ENCODE measurements at places on chromosomes 4 and X.

GRCh38 chr4:160373911-160374310 is 1271.0 kb downstream of the RAPGEF2 start:
- DNase-seq, result no peak

DNA sequence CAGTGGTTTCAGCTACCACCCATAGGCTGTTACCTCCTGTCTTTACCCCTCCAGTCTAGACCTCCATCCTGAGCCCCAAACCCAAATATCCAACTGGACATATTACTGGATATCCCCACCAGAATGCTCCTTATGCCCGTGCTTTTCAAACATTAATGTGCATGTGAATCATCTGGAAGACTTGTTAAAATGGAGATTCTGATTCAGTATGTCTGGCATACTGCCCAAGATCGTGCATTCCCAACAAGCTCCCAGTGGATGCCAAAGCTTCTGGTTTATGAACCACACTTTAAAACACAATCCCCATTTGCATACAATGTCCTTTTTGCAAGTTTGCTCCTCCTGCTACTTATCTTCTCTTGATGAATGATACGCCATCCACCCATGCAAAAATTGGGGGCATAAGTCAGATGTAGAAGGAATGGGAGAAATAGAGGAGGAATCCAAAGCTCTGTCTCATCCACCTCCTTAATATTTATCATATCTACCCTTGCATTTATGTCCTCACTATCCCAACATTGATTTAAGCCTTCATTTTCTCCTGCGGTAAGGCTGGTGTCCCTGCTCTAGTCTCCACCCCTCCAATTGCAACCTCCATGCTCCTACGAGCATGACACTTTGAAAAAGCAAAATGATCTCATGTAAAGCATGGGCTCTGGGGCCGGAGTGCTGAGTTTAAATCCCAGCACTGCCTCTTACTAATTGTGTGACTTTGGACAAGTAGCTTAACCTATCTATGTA is 7.4 kb upstream of the PGRMC1 start:
- DNase-seq, result no peak

DNA sequence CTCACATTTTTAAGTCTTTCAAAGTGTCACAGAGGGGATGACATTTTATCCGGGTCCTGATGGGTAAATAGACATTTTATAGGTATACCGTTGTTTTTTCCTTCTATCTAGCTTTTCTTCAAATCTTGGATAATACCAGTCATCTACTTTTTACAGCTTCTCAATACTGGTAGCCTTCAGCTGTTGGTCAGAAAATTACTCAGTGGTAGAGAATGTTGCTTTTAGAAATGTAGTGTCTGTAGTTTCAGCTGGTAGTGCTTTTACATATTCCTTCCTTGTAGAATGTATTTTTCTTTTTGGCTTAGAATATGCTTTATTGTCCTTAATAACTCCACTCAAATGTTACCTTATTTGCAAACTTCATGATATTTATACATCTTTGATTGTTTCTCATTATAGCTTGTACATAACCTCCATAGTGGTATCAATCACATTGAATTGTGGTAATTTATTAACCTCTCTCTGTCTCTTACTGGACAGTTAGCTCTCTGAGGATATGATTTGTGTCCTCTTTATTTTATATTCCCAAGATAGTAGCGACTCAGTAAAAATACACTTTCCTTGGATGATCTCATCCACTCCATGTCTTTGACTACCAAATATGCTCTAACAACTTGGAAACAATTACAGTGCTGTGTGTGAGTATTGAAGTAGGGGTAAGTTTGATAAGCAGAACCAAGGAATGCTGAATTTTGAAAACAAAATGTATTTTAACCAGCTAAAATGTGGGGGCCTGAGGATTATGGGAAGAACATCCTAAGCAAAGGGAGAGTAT is 53.8 kb downstream of the RAP1GDS1 start:
- no peak for DNase-seq

- DNase-seq, result no peak
Observed at GRCh38 chrX:46722742-46723568, 36.0 kb downstream of the SLC9A7 start.

DNA sequence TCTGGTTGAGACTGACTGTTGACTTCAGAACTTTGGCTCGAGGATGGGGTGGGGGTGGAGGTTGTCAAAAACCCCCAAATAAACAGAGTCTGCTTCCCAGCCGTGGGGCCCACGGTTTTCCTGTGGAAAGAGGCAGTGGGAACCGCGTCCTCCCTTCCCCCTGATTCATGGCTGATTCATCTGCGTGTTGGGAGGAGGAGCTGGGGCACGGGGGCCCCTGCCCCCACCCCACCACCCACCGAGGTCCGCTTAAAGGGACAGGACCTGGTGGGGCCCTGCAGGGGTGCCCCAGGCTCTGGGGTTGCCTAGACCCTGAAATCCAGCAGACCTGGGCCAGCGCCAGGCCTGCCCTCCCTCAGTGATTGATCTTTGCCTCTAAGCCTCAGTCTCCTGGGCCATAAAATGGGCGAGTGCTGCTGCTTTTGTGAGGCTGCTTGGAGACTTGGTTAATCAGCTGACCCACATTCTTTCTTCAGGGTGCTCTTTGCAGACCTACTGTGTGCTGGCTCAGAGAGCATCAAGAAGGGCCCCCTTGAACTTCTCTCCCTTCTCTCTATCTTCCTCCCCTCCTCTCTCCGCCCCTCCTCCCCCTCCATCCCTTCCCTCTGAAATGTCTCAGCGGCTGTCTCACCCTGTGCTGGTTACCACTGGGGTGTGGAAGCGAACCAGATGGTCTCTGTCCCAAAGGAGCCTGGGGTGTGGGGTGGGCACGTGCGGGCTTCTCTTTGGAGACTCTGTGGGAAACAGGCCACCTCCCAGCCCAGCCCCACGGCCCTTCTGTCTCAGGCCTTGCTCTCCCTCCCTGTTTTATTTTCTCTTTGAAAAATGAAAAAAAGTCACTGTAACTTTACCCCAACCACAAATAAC is 9.1 kb downstream of the HTRA3 start:
- DNase-seq, result peak; percentile 69

DNA sequence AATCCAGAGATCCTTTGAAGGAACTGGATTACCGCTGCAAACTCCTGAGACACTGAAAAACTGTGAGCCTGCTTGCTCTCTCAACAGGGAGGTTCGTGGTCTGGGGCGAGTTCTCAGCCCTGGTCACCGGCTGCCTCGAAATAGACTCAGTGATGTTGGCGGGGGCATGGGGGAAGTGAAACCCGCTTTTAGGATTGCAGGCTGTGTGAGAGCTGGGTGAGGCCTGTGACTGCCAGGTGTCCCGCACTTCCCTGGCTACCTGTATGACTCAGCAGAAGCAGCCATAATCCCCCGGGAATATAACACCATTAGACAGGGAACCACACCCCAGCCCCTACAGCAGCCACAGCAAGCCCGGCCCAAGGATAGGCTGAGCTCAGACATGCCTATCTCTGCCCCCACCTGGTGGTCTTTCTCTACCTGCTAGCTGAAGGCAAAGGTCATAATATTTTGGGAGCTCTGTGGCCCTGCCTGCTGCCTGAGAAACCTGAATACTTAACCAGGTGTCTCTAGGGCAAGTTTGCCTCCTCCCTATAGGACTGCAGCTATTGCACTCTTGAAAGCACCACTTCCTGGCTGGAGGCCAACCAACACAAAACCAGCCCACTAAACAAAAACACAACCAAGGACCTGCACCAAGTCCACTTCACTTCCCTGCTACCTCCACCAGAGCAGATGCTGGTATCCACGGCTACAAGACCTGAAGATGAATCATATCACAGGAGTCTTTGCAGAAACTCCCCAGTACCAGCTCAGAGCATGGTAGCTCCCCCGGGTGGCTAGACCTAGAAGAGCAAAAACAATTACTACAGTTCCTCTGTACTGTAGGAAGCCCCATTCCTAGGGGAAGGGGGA is 202.0 kb downstream of the RRAGB start:
- no peak for DNase-seq

GRCh38 chrX:12439416-12439815 is 301.1 kb downstream of the FRMPD4 start:
- no peak for DNase-seq

GRCh38 chr4:172851534-172851933 is 317.1 kb upstream of the GALNT7 start:
- DNase-seq, result no peak

GRCh38 chr4:39320381-39321115 is 45.6 kb downstream of the RFC1 start:
- peak; percentile 42 for DNase-seq

- DNase-seq, result no peak
Observed at GRCh38 chr4:71130827-71131603, 137.6 kb downstream of the DCK start.

DNA sequence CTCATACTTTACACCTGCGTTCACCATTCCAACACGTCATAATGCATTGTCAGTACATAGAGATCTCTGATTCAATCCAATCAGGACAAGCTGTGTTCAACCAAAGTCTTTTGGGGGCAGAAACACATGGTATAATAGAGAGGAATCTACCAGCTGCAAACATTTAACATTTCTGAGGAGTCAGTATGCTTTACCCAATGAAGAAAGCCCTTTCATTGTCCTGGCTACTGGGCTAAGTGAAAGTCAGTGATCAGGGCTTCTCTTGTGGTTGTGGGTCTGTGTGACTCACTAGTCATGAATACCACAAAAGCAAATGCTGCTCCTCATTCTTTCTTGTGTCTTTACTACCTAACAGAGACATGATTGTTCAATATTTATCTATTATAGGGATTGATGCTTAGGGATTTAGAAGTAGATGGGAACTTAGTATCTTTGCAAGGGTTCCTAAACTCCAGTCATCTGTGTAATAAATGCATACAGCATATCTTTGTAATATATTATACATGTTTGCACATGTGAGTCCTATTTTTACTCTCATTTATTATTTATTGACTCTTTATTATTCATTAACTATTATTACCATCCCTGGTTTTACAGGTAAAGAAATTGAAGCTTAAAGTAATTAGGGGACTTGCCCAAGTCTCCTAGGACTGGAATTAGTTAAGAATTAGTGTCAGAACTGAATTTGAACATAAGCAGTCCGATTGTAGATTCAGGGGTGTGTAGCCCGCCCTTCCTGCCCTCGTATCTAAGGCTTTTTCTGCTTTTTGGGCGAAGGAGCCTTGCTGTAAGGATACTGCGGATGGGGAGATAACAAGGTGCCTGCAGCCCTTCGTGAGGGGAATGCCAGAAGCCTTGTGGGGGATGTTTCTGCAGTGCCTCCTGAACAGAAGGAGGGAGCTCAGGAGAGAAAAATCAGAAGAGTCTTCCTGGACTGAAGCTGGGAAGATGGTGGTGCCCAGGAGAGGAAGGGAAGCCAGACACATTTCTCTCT is 353.1 kb upstream of the BOD1L1 start:
- no peak for DNase-seq

DNA sequence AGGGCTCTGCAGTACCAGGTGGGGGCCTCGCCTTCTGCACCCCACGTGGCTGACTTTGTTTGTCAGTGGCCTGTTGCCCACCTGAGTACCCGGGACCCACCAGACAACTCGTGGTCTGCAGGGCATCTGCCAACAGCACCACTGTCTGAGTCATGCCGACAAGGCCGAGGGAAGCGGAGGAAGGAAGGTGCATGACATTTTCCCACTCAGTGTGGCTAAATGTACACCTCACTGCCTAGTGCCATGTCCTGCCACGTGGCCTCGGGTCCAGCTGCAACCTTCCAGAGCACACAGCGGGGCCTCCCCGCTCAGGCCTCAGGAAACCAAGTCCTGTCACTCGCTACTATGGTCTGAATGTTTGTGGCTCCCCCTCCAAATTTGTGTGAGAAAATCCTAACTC is 22.1 kb downstream of the ABLIM2 start:
- no peak for DNase-seq

GRCh38 chrX:27163236-27163635 is 299.9 kb downstream of the PPP4R3C start:
- no peak for DNase-seq

- no peak for DNase-seq
Observed at GRCh38 chr4:78748381-78748780, 27.8 kb upstream of the BMP2K start.

- no peak for DNase-seq
Observed at GRCh38 chr4:7298619-7299009, 106.3 kb downstream of the SORCS2 start.

DNA sequence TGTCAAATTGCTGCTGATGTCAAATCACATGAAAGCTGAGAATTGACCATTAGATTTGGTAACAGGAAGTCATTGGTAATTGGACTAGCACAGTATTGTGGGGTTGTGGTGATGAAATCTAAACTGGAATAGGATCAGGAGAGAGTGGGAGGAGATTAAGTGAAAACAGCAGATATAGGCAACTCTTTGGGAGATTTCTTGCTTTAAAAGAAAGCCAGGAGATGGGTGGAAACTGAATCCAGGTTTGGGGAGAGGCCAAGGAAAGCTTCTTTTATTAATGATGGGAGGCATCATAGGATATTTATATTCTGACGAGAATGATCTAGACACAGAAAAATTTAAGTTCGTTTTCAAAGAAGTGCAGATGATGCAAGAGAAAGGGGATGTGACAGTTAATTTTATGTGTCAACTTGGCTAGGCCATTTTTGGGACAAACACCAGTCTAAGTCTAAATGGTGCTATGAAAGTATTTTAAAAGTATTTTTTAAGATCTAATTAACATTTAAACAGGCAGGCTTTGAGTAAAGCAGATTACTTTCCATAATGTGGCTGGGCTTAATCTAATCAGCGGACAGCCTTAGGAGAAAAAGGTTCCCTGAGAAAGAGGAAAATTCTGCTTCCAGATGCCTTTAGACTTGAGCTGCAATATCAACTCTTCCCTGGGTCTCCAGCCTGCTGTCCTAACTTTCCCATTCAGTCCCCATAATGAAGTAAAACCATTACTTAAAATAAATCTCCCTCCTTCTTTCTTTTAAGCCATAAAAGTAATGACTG is 24.7 kb downstream of the SEC24D start:
- no peak for DNase-seq

DNA sequence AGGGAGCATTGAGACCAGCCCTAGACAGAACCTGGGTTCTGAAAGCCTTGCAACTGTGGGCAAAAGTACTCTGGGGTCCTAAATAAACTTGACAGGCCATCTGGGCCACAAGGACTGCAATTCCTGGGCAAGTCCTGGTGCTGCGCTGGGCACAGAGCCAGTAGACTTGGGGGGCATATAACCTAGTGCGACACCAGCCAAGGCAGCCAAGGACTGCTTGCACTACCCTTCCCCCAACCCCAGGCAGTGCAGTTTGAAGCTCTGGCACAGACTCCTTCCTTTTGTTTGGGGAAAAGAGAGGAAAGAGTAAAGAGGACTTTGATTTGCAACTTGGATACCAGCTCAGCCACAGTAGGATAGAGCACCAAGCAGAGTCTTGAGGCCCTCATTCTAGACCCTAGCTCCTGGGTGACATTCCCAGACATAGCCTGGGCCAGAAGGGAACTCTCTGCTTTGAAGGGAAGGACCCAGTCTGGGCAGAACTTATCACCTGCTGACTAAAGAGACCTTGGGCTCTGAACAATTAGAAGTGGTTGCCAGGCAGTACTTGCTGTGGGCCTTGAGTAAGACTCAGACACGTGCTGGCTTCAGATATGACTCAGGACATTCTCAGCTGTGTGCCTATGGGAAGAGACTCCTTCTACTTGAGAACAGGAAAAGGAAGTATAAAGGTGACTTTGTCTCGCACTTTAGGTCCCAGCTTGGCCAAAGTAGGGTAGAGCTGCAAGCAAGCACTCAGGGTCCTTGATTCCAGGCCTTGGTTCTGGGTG is 522.8 kb downstream of the GLUD2 start:
- DNase-seq, result peak; percentile 0
